ENCODE measurements at places on chromosomes 7 and 10.
A peak's percentile ranks its signal among the peaks of the same experiment; 100 is the strongest.

DNA sequence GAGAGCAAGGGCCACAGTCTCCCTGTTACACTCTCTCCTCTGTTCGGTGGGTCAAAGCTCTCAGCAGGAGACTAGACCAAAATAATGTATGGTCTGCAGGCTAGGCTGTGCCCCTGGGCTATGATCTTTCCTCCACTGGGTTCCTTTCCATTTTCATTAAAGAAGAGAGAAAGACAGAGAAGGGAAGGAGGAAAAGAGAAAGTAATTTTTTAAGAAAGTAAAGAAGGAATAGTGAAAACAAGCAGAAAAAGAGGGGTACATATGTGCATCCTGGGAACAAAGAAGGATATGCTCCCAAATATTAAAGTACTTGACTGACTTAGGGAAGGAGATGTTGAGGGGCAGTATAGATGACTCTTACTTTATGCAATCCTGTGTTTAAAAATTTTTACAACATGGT lies 33.6 kb upstream of the PIK3AP1 start:
- DNase-seq = no peak

GRCh38 chr10:32149252-32149955 lies 93.2 kb upstream of the KIF5B start:
- no peak for DNase-seq

DNA sequence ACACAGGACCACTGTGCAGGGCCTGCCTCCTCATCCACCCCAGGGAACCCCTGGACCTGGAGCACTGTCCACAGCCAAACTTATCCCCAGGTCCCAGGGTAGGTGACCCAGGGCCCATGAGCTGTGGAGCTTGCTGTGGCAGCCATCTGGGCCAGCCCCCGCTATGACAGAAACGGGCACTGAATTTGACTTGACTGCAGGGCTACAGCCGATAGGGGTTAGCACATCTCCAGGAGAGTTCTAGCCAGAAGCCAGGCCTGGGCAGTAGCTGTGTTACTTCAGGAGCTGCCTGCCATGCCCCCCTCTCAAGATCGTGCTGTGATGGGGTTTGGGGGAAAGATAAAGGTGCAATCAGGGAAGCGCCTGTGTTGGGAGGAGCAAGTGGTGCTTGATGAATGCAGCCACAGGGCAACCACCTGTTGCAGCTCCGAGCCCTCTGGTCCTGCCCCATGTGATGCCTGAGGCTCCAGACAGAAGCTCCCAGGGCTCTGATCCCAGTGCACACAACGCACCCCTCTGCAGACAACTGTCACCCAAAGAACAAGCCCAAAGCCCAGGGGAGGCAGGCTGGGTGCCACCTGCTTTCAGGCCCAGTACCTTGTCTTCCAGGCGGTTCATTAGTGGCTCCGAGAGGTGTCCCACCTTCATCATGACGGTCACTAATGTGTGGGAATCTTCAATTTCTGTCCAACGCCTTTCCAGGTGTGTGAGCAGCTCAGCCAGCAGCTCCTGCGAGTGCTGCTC lies 6.5 kb downstream of the TBRG4 start:
- no peak for DNase-seq

- DNase-seq = peak; percentile 27
Observed at GRCh38 chr7:70360557-70360956, 762.3 kb downstream of the AUTS2 start.

GRCh38 chr7:64320547-64321513 lies 7.1 kb downstream of the ZNF736 start:
- no peak for DNase-seq

- DNase-seq = no peak
Observed at GRCh38 chr10:129279446-129280154, 187.4 kb upstream of the MGMT start.

- DNase-seq = no peak
Observed at GRCh38 chr7:87318741-87319140, 26.7 kb upstream of the CROT start.

DNA sequence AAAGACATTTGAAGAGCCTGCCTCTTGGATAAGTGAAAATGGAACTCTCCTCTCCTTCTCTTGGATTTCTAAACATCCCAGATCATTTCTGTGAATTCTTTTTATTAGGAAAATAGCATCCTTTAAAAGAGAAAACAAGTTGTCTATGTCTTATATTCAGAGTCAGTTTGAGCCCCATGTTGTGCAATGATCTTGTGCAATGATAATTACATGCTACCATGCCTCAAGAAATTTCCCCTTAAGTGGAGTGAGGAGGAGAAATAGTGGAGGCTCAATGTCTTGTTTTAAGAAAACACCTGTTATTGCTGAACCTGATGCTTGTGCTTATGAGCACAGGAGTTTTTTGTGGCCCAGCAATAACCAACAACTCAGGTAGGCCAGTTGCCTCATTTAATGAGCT lies 103.6 kb downstream of the NPSR1 start:
- DNase-seq = no peak

DNA sequence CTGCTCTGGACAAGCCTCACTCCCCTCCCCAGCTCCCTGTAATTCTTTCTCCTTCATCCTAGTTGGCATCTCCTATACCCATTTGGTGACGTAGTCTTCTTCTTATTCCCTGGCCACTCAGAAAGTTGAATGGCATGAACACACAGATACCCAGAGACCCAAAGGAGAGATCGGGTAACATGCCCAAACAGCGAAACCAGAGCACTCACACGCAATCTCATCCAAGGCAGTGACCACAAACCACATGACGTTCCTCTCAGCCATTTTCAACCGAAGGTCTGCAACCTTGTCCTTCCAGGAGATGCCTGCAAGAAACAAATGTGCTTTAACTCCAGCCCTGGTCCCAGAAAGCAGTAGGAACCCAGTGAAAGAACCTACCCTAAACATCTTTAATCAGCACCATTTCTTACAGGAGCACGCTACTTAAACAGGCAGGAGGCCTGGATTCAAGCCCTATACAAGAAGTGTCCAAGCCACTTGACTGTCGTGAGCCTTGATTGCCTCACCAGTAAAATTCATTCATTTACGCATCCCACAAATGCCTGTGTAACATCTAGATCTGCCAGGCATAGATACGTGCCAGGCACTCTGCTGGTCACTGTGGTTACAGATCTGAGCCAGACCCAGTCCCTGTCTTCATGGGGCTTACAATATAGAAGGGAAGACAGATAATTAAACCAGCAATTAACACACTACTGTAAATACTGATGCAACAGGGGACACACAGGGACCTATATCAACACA lies 37.1 kb downstream of the XPNPEP1 start:
- DNase-seq = no peak

DNA sequence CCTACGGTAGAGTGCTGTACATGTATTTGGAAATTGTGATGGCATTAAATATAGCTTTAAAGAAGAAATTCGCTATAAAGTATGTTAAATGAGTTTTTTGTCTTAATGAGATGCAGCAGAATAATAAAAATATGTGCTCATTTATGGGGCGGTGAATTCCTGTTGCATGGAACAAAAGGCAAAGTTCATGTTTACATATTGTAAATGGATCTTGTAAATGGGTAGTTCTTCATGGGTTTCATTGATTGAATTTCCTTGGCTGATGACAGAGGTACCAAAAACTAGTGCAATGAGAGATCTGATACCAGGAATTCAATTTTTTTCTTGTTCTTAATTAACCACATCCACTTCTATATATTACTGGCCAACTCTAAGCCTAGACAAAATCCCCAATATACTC lies 284.2 kb downstream of the SUGCT start:
- DNase-seq = no peak

GRCh38 chr7:134355927-134356326 lies 39.2 kb upstream of the SLC35B4 start:
- peak; percentile 22 for DNase-seq

DNA sequence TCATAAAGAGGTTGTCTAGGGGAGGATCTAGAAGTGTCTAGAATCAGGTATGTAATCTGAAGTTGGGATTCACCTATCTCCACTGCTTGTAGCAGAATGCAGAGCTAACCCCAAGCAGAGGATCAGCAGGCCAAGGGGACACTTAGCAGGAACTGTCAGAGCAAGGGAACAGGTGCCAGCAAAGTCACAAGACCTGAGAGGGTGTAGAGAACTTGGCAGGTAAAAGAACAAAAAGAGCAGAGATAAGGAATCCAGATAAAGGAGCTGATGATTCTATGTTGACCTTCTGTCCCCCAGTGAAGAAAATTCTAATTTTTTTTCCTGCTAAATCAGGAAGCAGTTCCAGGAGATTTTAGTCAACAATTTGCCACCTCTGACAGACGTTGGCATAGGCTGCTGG lies 91.4 kb upstream of the CCDC71L start:
- DNase-seq = no peak

- no peak for DNase-seq
Observed at GRCh38 chr10:90451283-90451682, 406.6 kb downstream of the HTR7 start.

DNA sequence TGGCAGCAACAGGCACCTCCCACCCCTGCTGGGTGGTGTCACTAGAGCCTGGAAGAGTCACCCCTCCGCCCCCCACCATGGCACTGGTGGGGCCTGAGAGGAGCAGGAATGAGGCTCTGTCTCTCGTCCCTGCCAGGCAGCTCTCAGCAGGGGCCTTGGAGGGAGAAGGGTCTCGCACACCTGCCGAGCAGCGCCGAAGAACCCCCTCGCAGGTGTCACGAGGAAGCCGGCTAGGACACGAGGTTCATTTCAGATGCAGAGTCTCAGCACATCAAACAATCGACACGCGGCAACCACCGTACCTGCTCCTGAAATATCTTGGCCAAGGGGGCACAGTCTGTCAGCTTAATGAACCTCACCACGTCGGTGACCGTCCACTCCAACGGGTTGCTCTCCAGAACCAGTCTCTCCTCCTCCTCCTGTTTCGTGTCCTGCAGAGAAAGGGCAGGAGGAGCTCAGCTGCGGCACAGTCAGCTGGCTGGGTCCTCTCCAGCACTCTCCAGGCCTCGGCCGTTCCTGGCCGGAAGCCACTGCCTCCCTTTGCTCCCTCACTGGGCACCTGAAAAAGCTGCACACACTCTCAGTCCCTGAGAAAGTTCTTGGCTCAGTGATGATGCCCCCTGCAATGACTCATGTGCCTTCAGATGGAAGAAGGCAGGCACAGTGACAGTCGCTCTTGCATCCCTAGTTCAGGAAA lies 240.1 kb downstream of the SFMBT2 start:
- peak; percentile 57 for DNase-seq

GRCh38 chr7:37065779-37066271 lies 341.5 kb upstream of the AOAH start:
- DNase-seq = no peak

- DNase-seq = no peak
Observed at GRCh38 chr7:151721236-151721635, 155.7 kb downstream of the PRKAG2 start.

DNA sequence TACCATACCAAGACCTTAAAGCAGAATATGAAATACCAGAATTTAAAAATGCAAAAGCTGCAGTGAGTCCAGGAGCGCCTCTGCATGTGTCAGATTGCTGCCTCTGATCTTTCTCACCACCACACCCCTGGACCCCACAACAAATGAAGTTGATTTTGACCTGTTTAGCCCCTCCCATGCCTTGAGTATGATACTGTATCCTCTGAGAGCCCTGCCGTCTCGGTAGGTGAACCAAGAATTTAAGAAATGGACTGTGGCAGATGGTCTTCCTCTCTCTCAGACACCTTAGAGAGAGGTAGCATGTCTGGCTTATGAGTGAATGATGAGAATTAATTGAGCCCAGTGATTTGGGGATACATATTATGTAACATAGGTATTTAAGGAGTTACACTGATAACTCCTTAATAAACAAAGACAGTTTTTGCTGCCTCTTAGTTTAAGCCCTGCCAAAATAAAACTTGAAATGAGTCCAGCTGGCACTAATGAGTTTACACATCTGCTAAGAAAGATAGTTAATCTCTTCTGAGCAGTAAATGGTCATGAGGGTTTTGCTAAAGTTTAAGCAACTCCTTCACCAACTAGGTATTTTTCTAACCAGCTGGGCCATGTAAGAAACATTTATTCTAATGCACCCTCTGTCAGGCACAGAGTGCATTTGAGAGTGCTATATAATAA lies 4.5 kb upstream of the TFPI2 start:
- no peak for DNase-seq

GRCh38 chr10:109277456-109277855 lies 645.9 kb downstream of the XPNPEP1 start:
- DNase-seq = no peak

GRCh38 chr7:17313194-17313593 lies 14.7 kb downstream of the AHR start:
- DNase-seq = no peak

- no peak for DNase-seq
Observed at GRCh38 chr10:16519908-16520861, 1.5 kb downstream of the C1QL3 start.

DNA sequence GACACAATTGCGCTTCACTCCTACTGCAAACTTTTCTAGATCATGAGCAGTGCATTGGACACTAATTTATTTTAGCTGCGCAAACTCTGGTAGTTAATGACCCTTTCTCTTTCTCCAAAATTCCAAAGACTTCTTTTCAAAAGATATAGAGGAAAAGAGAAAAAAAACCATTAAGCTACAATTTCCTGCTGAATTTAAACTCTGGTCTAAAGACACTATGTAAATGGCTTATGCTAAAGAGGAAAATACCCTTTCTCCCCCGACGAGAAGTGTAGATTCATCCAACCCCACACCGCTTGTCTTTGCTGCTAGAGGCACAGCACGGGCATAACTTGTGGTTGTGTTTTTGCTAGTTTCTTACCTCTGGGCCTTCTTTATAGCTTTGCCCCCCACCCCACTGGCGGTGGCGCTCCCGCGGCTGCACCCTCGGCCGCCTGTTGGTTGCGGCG lies 84.1 kb downstream of the SNX10 start:
- DNase-seq = no peak

DNA sequence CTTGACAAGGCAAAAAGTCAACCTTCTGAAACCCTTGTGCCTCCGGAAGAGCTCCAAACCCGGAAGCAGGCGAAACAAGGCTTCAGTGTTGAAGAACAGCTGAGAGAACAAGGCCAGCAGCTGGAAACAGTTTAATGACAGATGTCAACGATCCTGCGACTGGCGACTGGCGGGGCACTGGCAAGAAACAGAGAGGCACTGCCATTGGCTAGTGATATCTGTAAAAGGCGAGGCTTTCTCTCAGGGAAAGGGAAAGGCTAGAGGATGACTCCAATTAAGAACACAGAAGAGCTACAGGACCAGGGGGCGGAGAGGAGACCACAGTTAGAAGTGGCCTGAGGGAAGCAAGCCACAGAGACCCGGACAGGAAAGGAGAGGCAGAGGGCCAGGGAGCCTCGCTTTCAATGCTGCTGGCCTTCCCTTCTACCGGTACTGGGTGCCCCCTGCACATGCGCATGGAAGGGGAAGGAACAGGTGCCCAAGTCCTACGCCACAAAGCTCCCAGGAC lies 19.4 kb downstream of the ITGB1 start:
- peak; percentile 94 for DNase-seq

DNA sequence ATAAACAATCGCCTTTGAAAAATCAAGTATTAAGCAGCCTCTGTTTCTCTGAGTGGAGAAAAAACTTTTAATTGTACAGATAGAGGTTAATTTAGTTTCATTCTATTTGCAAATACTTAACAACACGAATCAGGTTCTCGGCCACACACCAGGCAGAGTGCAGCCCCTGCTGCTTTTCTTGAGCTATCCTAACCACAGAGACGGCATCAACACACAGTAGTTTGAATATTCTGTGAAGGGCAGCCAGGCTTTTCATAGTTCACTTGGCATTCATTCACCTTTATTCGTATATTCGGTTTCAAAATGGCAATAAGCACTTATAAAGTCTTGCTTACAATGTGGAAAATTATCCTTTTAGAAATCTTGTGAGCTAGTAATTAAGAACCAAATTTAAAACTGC lies 5.7 kb downstream of the ADARB2 start:
- no peak for DNase-seq

- peak; percentile 60 for DNase-seq
Observed at GRCh38 chr7:151248346-151249033, at the start of gene SMARCD3. Gene SMARCD3, minus strand, starts transcription at chr7:151248694. Its CDS starts 132 bp downstream, at chr7:151248562.

GRCh38 chr10:34298346-34298818 lies 516.7 kb downstream of the PARD3 start:
- DNase-seq = no peak

All from pons (tissue), 1 donor.